H9 (cell line): ENCODE measurements at places on chromosomes 5 and 9.

GRCh38 chr9:33436445-33436844, 10.9 kb downstream of the AQP3 start:
- no peak for DNase-seq

- DNase-seq = no peak
Observed at GRCh38 chr5:93249651-93250289, 331.2 kb downstream of the NR2F1-AS1 start.

DNA sequence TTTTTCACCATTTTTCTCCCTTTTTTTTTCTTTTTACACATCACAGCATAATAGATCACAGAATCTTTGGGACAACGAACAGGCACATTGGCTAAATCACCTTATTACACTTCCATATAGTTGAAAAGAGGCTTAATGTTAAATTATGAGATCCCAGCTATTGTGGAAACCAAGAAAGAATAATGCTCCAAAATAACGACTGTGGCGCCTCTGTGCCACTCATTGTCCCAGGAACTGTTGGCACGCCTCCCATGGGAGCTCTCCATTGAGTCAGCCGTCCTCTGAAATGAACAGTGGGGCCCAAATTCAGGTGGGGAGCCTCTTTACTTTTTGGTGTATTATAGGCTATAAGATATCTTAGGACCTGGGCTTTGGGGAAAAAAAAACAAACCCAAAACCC, 82.2 kb upstream of the NFIB start:
- DNase-seq = no peak

DNA sequence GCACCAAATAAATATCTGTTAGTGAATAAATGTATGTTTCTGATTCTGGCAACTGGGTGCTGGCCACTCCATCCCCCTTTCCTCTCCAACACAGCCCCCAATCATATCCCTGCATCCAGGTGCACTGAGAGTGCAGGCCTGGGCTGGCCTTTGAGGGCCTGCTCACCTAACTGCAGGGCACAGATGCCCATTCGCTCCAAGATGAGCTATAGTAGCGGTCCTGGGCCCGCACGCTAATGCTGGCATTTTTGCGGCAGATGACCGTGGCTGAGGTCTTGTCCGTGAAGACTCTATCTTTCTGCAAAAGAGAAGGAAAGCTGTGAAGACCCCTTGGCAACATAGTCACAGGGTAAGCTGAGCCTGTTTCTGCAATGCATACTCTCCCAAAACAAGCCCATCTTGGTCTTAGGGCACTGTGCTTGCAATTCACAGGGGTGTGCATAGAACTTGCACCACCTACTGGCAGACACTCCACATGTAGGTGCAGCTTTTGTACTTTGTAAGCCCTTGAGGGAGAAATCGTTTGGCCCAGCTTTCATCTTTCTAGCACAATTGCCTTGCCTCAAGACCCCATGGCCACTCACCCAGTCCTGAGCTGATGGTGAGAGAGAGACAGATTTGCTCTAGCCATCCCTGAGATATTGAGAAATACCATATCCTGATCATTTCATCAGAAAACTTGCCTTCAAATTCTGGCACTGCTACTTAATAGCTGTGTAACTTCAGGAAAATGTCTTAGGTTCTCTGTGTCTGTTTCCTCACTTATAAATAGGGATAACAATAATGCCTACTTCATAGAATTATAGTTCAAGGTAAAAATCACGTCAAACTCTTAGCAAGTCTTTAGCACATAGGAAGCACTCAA, 13.5 kb downstream of the IL12B start:
- peak; percentile 61 for DNase-seq

- DNase-seq = no peak
Observed at GRCh38 chr5:172463031-172463430, 8.7 kb upstream of the SH3PXD2B start.
